Activated CD8-positive, alpha-beta memory T cell treated with anti-CD3 and anti-CD28 coated beads for 1 hour (primary cell): ENCODE measurements at places on chromosomes 2 and 18.

- no peak for DNase-seq
Observed at GRCh38 chr18:21191596-21192307, 50.3 kb upstream of the GREB1L start.

GRCh38 chr18:31506024-31506742 is 8.2 kb downstream of the DSG2 start:
- no peak for DNase-seq

- no peak for DNase-seq
Observed at GRCh38 chr2:159073256-159073655, 104.8 kb downstream of the TANC1 start.

- DNase-seq: no peak
Observed at GRCh38 chr2:239765911-239766310, 259.2 kb downstream of the NDUFA10 start.

- no peak for DNase-seq
Observed at GRCh38 chr2:159106109-159106508, 137.7 kb downstream of the TANC1 start.
